ENCODE measurements at places on chromosomes 6 and 20.

DNA sequence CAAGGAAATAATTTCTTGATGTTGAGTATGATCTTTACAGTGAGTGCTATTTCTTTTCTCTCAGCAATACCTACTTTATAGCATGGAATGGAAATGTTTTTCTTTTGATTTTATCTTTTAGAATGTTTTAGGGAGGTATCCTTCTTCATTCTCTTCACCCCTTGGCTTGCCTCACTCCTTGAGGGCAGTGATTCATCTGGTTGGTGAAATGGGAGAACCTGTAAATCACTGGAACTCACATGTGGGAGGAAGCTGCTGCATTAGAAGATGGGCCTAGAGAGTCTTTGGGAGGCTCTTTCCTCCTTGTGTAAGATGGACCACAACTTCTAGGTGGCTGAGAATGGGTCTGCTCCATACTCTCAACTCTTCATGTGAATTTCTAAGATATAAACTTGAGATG is 244.8 kb upstream of the SYNCRIP start:
- no peak for DNase-seq

GRCh38 chr6:117548797-117549301 is 53.5 kb downstream of the GOPC start:
- DNase-seq: peak; percentile 39

GRCh38 chr6:159977255-159977903 is 8.5 kb downstream of the IGF2R start:
- DNase-seq: no peak

GRCh38 chr6:13298446-13298845 is 29.9 kb downstream of the TBC1D7 start:
- DNase-seq: no peak

DNA sequence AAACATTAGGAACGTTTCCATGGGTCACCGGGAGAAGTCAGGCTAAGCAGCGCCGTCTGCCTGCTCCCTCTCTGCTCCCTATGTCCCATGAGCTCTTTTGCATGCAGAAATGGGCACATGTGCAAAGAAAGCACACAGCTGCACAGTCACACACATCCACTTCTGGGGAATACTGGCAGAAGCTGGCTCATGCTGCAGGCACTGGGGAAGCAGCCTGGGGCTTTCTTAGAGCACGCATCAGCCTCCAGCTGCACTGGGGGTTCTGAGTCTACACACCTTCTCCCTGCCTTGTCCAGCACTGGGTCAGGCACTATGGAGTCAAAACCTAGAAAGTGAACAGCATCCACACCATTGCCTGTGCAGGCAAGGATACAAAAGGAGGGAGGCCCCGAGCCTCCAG is 76.1 kb upstream of the FOXQ1 start:
- no peak for DNase-seq

DNA sequence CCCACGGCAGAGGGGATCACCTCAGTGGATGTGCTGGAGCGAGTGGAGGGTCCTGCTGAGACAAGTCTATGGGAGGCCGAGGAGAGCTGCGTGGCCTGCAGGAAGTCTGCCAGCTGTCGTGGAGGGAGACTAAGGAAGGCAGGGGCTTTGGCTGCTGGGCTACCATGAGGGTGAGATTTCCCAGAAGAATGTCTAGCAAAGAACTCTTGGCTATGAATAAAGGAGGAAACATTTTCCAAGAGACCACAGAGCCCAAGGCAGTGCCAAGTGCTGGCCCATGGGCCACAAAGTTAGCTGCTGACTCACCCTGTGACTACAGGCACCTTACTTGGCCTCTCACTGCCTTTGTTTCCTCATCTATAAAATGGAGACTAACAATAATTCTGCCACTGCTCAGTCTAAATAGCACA is 73.4 kb downstream of the PRDM1 start:
- DNase-seq: no peak

- DNase-seq: no peak
Measured at GRCh38 chr6:162267641-162268040, 459.9 kb downstream of the PRKN start.

- DNase-seq: no peak
Measured at GRCh38 chr6:53924277-53924676, 129.5 kb downstream of the LRRC1 start.

DNA sequence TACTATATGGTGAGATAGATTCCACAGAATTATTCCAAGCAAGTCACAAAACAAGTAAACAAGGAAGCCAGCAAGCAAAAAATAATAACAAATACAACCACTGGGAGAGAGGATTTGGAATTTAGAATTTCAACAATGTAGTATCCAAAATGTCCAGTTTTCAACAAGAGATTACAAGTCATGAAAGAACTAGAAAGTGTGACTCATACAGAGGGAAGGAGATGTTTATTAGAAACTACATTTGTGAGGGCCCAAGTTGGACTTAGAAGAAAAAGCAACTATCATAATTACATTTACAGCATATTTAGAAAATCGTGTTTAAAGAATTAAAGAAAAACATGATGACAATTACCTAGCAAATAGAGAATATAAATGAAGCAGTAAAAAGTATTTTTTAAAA is 494.6 kb upstream of the ID4 start:
- DNase-seq: no peak

DNA sequence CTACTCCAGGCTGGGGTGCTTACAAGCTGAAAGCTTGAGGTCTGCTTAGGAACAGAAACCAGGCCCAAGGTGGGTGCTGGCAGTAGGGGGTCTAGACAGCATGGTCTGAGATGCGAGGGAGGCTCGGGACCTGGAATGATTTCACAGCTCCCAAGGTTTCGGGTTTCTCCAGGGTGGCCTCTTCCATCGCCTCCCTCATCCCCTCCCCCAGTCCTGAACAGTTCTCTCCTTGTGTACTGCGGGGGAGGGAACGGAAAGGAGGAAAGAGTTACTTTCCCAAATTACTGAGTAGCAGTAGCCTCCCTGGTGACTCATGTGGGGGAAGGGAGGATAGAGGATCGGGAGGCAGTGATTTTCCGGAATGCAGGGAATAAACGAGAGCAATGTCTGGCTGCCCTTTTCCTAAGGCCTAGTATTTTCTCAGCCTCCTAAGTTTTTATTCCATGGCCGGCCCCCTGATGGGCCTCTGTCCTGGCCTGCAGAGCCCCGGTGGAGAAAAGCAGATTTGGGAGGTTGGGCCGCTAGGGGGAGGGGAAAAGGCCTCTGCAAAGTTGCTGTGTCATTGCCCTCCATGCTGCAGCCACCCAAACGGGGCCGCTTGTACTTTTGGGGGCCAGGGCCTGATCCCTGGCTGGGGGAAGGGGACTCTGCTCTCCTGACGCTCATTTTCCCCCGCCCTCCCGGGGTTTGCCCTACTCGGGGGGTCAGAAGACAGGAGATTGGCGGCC is 1.5 kb downstream of the BRD2 start:
- DNase-seq: peak; percentile 44

Data from A549 (cell line).